Fibroblast of the aortic adventitia (primary cell): ENCODE measurements at places on chromosomes 7 and 10. TPM values are rescaled to one million over a fixed set of nuclear protein-coding genes. Genes with fewer than 3 reads are reported as not detected.

DNA sequence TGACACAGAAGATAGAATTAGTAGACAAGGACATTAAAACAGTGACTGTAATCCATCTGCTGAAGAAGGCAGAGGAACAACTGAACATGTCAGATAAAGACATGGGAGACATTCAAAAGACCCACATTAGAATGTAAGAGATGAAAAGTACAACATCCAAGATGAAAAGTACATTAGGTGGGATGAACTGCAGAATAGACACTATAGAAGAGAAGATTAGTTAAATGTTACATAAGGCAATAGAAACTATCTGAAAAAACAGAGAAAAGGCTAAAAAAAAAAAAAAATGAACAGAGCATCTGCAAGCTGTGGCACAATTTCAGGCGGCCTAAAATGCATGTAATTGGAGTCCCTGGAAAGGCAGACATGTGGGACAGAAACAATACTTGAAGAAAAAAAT lies 21.6 kb downstream of the NUB1 start:
- DNase-seq, result no peak

DNA sequence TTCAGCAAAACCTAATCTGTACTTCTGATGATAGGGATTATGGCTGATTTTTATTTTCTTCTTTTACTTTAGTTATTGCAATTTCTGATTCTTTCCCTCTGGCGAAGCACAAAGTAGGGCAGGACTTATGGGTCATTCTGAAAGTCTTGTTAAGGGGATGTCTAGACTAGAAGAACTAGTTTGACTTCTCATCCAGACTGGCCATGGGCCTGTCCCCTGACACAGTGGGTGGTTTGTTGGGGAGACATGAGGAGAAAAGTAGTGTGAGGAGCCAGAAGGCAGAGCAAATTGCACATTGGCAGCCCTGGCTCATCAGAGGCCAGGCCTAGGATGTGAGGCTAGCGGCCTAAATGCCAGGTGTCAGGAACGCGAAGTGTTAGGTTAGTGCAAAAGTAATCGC lies 152.8 kb downstream of the RTKN2 start:
- no peak for DNase-seq

The FIS1 gene
- total RNA-seq, result 90.5 and 123 TPM in 2 replicates

The NPSR1 gene
- total RNA-seq, result not detected in 2 replicates

- DNase-seq, result peak; percentile 57
These were observed 17.3 kb downstream of the DAGLB start for GRCh38 chr7:6430271-6430940.

The CADPS2 gene
- 16.0 and 26.9 TPM in 2 replicates for total RNA-seq

- no peak for DNase-seq
These were observed 293.4 kb downstream of the GFRA1 start for GRCh38 chr10:115979576-115979975.

DNA sequence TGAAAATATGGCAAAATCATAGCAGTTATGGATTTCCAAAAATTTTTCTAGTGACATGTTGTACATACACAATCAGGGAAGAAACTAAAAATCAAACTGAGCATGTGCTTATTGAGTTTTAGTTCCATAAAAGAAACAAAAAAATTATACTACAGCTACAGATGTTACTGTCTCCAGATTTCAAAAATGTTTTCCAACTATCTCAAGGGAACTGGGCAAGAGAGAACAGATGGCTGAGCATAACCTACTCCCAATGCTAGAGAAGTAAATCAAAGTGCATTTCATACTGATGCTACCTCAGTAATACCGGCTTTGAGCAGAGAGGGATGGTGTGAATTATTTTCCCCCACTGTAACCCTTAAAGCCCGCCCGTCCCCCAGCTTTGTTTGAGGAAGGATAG lies 40.7 kb upstream of the KMT2C start:
- no peak for DNase-seq

The SLC13A4 gene
- 0.99 and 3.3 TPM in 2 replicates for total RNA-seq
